ENCODE measurements at places on chromosomes 5 and 9.
A peak's percentile ranks its signal among the peaks of the same experiment; 100 is the strongest.

DNA sequence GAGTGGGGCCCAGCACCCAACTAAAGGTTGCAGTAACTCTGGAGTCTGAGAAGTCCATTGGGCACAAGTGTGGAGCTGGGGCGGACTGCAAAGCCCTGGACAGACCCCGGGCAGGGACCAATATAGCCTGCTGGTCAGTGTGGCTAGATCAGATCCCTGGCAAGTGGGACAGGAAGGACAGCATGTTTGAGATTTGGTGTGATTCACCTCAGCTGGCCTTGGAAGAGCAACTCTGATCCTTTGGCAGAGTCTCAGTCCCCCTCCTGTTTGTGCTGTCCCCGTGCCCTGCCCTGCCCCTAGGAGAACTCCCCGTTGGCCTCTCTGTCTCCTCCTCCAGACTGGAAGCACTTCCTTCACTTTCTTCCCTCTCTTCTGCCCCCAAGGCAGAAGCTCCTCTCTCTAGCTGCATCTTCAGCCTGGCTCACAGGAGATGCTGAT, 255.3 kb downstream of the FSTL4 start:
- DNase-seq, result no peak

- DNase-seq, result peak; percentile 34
Observed at GRCh38 chr5:172637110-172637580, 3.9 kb upstream of the NEURL1B start.

DNA sequence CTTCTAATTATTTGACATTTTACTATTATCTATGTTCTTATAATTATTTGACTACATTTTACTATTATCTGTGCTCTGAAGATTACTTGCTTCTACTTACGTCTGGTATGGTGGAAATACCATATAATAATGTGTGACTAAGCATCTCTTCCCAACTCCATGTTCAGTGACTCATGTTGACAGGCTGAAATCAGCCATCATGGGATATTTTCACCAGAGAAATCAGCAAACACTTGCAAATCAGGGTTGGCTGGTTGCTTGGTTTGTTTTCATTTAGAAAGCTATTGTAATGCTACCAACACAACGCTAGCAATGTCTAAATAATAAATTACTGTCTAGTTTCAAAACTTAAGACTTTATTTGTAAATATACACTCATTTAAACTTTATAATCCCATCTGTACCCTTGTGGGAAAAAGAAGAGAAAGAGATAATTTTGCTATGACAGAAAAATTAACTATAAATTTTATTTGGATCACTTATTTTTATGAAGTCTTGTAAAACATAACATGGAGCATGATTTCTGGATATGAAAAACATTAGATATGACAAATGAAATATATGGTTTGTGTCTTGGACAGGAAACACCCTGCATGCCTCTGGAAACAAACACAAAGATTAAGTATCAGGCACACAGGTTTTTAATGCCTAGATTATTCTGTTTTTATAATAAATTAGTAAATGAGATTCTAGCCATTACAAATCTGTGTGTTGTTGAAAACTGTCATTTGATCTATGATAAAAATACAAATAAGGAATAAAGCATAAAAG, 337.6 kb downstream of the BNC2 start:
- no peak for DNase-seq

- no peak for DNase-seq
Observed at GRCh38 chr9:89183146-89183545, 4.5 kb upstream of the SHC3 start.

DNA sequence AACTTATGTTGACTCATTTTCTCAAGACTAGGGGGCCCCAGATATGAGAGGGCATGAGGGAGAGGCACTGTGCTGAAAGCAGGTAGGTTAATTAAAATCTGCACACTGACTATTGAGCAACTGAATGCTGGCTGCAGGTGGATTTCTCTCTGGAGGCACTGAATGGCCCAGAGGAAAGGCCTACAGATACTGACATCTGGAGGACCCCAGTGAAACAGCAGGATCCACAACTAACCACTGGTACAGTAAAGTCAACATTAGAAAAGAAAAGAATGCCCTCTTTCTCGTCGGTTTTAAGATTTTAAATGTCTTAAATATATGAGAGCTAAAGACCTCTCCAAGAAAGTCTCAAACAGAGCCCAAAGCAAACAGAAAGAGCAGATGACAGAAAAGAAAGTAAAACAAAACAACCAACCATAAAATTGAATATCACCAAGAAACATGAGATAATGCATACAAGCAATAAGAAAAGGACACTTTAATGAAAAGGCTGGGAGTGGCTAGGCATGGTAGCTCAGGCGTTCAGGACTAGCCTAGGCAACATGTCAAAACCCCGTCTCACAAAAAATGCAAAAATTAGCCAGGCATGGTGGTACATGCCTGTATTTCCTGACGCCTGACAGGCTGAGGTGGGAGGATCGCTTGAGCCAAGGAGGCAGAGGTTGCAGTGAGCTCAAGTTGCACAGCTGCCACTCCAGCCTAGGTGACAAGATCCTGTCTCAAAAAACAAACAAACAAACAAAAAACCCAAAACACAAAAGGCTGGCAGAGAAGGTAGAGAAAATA, 43.3 kb downstream of the PUM3 start:
- DNase-seq, result no peak

All from aorta (tissue), 5 donors.